Kidney glomerular epithelial cell (primary cell): ENCODE measurements at places on chromosomes 5 and 9.

DNA sequence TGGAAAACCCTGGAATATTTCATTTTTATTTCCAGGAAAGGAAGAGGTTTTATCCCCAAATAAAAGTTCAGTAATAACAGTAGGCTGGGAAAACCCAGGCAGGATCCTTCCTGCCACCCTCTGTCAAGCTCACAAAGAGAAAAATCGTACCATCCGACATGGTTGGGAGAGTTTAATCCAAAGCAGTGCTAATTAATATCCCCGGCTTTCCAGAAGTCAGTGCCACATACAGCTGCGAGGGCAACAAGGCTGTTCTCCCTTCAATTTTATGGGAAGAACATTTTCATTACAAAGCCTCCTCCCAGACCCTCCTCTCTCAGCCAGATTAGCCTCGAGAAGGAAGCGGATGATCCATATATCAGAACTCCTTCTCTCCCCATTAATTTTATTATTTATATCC is 95.5 kb downstream of the PAX5 start:
- no peak for DNase-seq

GRCh38 chr5:128844354-128844923 is 120.8 kb upstream of the SLC27A6 start:
- peak; percentile 41 for DNase-seq

GRCh38 chr5:118818604-118819003 is 169.7 kb downstream of the DTWD2 start:
- DNase-seq: no peak

GRCh38 chr5:169970911-169971765 is 9.2 kb downstream of the INSYN2B start:
- peak; percentile 71 for DNase-seq

DNA sequence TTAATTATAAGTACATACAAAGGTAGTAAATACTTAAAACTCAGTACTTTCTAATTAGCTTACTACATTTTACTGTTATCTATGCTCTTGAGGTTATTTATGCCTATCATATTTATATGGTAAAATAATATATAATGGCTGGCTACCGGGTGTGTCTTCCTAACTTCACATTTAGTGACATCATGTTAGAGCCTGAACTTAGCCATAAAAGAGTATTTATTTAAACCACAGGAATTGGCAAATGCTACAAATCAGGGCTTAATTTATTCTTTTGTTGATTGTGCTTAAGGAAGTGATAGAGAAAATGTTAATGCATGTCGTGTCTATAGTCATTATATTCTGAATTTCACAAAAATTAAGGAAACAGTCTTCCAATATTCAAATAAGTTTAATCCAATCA is 73.1 kb downstream of the NDUFAF2 start:
- DNase-seq: no peak

- DNase-seq: peak; percentile 44
Measured at GRCh38 chr5:169805527-169805934, 168.5 kb downstream of the DOCK2 start.

DNA sequence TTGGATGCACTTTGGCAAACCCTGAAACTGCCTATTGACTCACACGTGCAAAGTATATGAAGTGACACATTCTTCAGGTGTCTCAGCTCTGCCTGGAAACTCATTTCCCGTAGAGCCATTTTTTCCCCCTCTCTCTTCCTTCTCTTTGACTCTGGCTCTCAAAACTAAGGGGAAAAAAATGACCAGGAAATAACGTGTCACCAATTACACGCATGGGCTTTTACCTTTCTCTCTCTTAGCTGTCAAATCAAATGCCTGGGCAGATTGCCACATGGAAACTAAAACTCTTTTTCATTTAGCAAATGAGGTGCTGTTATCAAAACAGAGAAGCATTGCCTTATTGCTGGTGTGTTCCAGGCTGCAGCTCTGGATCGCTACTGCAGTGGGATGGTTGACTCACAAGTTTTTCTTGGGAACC is 18.3 kb upstream of the IFNK start:
- DNase-seq: no peak

DNA sequence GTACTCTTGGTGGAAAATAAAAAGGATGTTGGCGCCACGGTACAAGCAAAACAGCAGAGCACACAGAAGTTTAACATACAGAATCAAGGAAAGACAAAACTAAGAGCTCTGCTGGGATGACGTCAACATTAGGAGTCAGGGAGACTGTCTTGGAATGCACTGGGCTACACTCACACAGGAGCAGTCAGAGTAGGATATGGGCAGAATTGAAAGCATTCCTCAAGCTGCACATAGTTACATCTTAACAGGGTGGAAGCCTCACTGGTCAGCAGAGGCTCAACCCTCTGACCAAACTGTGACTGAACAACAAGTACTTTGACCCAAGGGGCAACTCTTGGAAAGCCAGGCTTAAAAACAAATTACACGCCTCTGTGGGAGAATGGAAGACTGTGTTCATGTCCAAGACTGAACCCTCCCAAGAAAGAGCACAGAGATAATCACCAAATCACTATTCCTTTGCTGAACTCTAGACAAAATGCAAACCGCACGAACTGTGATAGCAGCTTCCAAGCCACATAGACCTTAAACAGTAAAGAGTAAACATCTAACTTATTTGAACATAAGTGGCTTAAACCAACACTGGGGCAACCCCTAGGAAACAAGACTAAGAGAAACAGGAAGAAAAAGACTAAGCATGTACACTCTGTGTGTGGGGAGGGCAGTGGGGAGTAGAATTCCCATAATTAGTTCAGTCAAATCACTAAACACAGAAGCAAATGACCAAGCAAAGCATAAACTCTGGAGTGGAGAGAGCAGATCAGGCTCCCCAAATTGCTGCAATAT is 772.7 kb downstream of the PRELID2 start:
- DNase-seq: peak; percentile 78

DNA sequence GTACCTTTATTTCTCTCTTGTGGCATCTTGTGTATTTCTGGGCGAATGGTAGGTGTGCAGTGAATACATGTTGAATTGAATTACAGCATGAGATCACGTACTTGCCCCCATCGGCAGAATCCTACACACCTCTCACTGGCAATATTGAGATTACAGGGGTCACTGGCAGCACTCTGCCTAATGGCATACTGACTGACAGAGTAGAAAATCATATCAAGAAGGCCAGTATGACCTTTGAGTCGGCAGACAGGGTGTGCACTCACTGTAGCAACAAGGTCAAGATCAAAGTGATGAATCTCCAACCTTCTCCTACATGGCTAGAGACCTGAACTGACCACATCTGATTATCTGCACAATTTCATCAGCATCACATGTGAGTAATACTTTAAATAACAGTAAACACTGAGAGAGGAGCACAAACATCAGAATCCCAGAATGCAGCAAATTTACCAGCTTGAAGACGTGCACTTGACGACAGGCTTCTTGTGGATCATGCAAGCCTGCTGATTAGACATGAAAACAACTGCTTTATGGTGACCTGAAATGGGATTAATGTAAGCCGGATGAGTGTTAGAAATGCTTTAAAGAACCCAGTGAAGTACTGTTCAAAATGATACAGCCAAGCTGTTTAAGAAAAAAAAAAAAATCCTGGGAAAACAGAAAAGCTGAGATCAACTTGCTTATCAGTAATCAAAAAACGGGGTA is 267.1 kb upstream of the EFNA5 start:
- DNase-seq: no peak

DNA sequence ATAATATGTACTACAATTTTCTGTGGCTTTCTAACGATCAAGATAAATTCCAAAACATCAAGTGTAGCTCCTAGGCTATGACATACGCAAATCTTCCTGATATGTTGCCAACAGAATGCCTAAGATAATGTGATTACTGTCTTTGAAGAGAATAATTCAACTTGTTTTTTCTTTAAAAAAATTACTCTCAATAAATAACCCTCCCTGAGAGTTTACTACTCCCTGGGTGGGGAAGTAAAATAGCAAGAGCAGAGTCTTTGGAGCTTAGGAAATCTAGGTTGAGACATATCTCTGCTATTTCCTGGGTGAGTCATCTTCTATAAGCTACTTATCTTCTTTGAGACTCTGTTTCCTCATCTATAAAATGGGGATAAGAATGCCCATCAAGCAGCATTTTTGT is 201.2 kb downstream of the ACTL7B start:
- no peak for DNase-seq

DNA sequence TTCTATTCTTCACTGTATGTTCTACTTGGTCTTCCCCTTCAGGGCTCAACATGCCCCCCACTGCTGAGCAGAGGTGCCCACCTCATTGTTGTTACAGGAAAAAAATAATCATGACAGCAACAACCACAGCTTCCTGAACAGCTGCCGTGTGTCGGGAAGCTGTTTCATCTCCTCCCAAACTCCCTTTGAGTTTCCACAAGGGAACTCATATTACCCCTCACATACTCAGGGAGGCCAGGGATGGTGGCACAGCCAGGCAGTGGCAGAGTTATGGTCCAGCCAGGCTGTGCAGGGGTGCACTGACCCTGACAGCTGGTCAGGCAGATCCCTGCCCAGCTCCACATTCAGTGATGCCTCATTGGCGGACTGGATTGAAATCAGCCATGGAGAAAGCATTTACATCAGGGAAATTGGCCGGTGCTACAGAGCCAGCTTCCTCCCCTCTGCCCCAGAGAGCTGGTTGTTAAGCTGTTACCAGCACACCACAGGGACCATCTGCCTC is 37.3 kb downstream of the SARDH start:
- DNase-seq: no peak

DNA sequence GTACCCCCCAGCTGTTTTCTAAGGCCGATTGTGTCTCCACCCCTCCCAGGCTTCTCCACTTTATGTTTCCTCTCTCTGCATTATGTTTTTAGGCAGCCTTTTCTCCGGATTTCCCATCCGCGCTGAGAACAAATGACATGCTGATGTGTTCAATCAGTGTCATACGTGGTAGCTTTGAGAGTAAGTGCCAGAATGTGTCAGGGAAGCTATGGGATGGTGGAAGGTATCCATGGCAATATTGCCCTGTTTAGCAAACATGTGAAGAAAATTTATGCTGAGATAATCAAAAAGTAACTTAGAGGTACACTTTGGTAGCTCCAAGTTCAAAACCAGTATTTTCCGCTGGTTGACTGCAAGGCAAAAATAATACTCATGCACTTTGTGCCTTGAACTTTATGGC is 36.6 kb upstream of the LECT2 start:
- no peak for DNase-seq

DNA sequence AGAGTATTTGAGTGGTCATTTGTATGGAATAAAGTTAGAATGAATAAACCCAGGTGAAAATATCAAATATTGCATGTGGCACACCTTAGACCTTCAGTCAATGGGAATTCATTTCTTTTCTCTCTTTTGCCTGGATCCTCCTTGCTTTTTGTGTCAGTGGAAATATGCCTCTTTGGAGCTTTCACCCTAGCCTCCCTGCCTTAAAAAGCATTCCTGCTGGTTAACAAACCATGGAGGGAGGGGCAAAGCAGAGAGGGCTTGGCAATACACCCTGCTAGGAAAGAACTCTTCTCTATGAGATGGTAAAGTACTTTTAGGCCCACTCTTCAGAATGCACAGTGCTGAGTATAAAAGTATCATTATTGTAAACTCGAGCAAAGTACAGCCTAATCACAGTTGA is 383.7 kb downstream of the DMAC1 start:
- DNase-seq: no peak

- DNase-seq: no peak
Measured at GRCh38 chr9:11457825-11458790, 845.3 kb upstream of the PTPRD start.

GRCh38 chr5:77129391-77129990 is 42.4 kb upstream of the ZBED3 start:
- no peak for DNase-seq

DNA sequence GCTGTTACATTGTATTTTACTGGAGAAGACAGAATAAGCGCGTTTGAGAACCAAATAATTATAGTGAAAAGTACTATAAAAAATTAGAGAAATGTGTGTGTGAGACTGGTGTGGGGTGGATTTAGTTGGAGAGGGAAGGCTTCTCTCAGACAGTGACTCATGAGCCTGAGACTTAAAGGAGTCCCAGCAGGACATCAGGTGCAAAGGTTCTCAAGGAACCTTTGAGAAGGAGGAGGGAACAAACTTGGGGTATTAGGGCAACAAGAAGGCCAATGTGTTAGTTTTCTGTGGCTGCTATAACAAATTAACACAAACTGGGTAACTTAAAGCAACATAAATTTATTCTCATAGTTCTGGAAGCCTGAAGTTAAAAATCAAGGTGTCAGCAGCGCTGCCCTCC is 4.9 kb downstream of the DDX4 start:
- DNase-seq: no peak

DNA sequence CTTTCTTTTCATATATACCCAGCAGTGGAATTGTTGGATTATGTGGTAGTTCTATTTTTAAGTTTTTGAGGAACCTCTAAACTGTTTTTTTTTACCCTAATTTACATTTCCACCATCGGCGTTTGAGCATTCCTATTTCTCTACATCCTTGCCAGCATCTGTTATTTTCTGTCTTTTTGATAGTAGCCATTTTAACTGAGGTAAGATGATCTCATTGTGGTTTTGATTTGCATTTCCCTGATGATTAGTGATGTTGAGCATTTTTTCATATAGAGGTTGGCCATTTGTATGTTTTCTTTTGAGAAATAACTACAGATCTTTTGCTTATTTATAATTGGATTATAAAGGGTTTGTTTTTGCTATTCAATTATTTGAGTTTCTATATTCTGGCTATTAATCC is 71.7 kb upstream of the TNC start:
- no peak for DNase-seq

DNA sequence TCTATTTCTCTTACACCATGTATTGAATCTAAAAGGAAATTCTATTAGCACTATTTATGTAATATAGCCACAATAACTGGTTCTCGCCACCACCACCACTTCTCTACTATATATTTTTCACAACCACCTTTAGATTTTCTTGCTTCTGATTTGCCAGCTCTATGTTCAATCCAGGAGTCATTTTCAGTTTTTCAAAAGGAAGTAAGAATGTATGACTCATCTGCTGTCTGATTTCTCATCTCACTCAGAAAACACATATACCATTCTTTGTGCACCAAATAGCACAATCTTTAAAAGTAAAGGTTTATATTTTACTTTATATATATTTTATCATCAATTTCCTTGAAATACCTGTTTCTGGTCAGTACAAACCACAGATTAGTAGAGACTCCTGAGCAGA is 1127.5 kb downstream of the TAF11L14 start:
- peak; percentile 17 for DNase-seq

- DNase-seq: peak; percentile 79
Measured at GRCh38 chr9:14238518-14238917, 75.4 kb downstream of the NFIB start.

DNA sequence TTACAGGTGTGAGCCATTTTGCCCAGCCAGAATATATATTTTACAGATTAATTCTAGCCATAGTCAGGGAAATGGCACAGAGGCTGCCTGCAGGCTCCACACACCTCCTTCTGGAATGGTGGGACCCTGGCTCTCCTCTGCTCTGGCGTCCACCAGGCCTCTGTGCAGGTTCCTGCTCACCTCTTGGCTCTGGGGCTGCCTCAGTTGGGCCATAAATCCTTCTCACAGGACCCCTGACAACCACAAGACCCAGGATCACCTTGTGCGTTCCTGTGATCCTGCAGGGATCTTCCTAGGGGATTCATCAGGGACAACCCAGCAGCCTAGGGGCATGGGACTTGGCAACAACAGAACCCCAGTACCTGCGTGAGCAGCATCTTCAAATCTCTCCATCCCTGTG is 93.0 kb upstream of the FSTL4 start:
- no peak for DNase-seq
